ENCODE measurements at places on chromosomes 4 and X. TPM values are rescaled to one million over a fixed set of nuclear protein-coding genes. Genes with fewer than 3 reads are reported as not detected.

MAGEA11 gene
- total RNA-seq: not detected

RAB28 gene
- 9.7 TPM for total RNA-seq

IGSF1 gene
- 0.32 TPM for total RNA-seq

MRFAP1L1 gene
- total RNA-seq: 38.1 TPM

TRPC5OS gene
- total RNA-seq: not detected

CHIC2 gene
- 6.6 TPM for total RNA-seq

HS3ST1 gene
- 0.60 TPM for total RNA-seq

C1QTNF7 gene
- total RNA-seq: not detected

C4orf46 gene
- 8.7 TPM for total RNA-seq

F8A1 gene
- total RNA-seq: 78.6 TPM

ATOH1 gene
- not detected for total RNA-seq

ETDB gene
- total RNA-seq: not detected

IL13RA1 gene
- 61.1 TPM for total RNA-seq

RHOXF1 gene
- not detected for total RNA-seq

CT45A10 gene
- 0.31 TPM for total RNA-seq
